ENCODE measurements at places on chromosomes 3 and 15.

- no peak for DNase-seq
Measured at GRCh38 chr3:39262846-39263245, 17.0 kb downstream of the CX3CR1 start.

- DNase-seq, result no peak
Measured at GRCh38 chr15:32121384-32121695, 91.0 kb downstream of the CHRNA7 start.

DNA sequence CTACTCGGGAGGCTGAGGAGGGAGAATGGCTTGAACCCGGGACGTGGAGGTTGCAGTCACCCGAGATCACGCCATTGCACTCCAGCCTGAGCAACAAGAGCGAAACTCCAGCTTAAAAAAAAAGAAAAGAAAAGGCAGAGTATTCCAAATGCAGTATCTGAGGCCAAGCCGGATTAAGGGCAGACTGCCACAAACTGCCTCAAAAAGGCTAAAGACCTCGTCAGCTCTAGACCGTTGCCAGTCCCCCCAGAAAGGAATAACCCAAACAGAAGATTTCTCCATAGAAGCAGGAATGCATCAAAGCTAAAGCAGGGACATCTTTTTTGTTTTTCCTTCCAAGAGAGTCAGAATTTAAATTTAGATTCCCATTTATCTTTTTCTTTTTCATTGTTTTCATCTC lies 72.9 kb downstream of the TM4SF4 start:
- DNase-seq, result no peak

DNA sequence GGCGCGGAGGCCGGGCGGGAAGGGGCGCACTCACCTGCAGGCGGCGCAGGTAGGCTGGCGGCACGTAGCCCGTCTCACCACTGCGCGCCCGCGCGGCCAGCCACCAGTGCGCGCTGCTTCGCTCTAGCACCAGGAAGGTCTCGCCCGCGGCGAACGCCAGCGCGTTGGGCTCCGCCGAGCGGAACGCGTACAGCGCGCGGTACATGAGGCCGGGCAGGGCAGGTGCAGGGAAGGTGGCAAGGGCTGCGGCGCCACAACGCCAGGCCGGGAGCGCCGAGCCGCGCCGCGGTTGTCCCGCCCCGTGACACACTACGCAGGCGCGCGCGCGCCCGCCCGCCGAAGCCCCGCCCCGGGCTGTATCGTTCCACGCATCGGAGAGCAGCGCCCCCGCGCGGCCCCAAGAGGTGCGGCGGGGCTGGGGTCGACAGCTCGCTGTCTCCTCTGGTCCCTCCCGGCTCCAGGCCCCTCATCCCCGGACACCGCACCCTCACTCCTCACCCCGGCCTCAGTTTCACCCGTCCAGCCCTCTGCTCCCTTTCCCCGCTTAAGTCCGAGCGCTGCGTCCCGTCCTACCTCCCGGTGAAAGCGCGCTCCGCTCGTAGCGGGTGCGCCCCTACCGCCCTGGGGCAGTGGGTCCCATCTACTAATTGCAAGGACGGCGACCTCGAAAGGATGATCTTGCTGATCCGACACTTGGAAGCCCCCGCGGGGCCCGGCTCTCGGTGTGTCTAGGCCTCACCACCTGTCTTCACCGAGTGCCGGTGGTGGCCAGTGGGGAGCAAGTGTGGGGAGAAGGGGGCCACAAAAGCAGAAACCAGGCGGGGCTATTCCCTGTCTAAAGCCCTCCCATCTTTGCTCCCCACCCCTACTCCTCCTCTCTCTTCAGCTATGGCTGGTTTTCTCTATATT lies at the start of gene NCKIPSD:
Gene NCKIPSD, minus strand, starts transcription at position 313 of the 909 bp plus-strand sequence. Its CDS starts 108 bp downstream, at position 205.
- DNase-seq, result peak; percentile 85

- no peak for DNase-seq
Measured at GRCh38 chr3:8450618-8451017, 51.0 kb upstream of the LMCD1 start.

- no peak for DNase-seq
Measured at GRCh38 chr3:167941234-167941995, 154.3 kb downstream of the GOLIM4 start.

DNA sequence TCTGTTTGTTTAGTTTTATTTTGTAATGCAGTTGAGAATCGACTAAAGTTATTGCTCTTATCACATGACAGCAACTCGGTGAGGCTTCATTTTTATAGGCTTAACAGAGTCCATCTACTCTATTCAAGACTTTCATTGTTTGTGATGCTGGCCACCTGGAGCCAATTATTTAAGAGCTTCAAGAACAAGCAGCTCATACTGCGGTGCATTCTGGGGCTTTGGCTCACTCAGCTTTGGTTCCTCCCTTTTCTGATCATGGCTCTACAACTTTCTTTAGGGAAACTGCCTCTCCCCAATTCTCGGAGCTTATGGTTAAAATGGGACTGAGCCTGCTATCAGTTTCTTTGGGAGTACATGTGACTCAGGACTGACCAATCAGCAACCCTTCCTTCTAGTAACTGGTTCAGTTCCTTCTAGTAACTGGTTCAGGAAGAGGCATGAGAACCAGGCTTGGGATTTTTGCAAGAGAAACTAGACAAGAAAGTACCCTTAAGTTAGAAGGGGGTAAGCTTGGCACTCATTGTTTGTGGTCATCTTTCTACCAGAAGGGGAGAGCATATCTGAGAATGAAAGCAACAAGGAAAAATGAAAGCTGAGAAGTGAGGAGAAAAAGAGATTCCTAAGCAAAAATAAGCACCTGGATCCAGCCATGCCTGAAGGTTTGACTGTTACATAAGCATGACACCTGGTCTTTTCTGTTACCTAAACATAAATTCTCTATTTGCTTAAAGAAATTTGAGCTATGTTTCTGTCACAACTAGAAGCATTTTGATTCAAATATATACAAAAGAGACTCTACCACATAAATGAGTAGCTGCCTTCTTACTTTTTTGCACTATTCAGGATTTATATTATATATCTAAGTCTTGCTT lies 24.1 kb upstream of the ARHGEF3 start:
- no peak for DNase-seq

- no peak for DNase-seq
Measured at GRCh38 chr15:86259589-86259988, 179.9 kb downstream of the AGBL1 start.

DNA sequence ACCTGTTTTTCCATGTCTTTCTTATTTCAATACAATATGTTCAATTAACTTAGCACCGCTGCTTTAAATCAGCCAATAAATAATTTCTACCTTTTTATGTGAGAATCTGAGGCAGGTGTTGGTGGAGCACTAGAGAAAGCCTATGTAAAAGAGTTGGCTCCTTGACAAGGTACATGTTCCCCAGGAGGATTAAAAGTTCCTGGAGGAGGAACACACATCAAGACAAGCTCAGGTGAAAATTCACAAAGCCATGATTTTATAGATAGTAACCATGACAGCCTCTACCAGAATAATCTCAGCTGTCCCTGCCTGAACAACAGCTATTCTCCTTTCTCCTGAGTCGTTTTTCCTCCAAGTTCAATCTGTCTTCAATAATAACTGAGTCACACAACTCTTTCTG lies 3.4 kb upstream of the ZBED2 start:
- no peak for DNase-seq

GRCh38 chr3:187567661-187568121 lies 102.5 kb downstream of the SST start:
- no peak for DNase-seq

DNA sequence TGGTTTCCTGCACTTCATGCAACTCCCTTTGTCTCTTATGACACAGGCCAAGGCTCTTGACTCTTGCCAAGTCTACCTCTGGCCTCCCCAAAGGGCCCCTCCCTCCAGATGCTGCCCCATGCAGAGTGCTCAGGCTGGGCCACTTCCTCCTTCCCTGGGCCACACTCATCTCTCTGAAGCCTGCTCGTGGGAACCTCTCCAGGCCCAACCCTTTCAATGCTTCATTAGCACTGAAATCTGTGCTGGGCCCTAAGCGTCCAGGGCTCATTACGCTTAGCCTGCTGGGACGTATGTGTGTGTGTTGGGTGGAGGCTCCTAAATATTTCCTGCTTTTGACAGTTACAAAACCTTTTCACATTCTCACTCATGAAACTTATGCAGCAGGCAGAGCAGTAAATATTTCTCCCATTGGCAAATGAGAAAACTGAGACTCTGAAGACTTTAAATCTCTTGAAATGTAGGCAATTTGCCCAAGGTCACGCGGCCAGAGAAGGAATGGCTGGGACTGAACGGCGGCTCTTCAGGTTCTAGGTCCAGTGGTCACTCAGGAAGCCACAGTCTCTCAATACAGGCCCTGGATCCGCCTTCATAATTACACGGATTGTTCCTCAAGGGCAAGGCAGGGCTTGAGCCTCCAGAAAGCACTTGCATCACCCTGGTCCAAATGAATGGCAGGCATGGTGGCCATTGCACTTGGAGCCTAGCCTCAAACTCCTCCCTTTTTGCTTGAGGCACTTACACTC lies 241.7 kb upstream of the HES1 start:
- DNase-seq, result no peak

- no peak for DNase-seq
Measured at GRCh38 chr3:133404920-133405319, 5.1 kb downstream of the BFSP2 start.

- no peak for DNase-seq
Measured at GRCh38 chr15:75542386-75542797, 36.7 kb downstream of the PTPN9 start.

DNA sequence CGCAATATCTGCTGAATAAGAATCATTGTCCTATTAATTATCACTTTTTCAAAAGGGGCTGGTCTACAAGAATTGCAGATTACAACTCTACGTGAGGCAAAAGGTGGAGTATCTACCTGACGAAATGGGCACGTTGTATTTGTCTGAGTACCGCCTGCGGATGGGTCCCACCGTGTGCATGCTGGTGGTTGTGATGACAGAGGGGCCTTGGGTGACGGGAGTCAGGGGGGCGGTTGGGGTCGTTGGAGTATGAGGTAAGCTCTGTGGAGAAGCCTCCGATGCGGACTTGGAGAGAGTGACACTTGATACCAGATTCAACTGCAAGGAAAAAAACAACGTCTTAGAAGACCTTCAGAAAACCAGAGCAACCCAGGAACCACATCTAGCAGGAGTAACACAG lies 605.8 kb downstream of the FOXP1 start:
- no peak for DNase-seq

DNA sequence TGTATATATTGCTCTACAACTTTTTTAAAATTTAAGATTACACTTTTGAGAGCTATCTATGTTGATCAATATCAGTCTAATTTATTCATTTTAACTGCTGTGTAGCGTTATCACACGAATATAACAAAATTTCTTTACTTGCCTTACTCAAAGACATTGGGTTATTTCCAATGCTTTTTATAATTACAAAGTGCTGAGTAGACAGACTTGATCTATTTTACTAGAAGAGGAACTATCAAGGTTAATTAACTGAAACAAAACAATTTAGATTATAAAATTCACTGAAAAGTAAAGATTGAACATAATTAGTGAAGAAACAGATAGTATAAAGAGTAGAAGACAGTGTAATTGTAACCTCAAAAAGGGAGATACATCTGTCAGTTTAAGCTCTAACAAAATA lies 105.5 kb downstream of the TGFBR2 start:
- no peak for DNase-seq

GRCh38 chr3:191238321-191238817 lies 39.3 kb downstream of the OSTN start:
- DNase-seq, result no peak

GRCh38 chr3:16559653-16560365 lies 45.4 kb downstream of the DAZL start:
- DNase-seq, result no peak

- DNase-seq, result no peak
Measured at GRCh38 chr3:142934128-142934886, 29.2 kb downstream of the PAQR9 start.

GRCh38 chr3:63167113-63167512 lies 111.0 kb upstream of the SYNPR start:
- DNase-seq, result no peak

DNA sequence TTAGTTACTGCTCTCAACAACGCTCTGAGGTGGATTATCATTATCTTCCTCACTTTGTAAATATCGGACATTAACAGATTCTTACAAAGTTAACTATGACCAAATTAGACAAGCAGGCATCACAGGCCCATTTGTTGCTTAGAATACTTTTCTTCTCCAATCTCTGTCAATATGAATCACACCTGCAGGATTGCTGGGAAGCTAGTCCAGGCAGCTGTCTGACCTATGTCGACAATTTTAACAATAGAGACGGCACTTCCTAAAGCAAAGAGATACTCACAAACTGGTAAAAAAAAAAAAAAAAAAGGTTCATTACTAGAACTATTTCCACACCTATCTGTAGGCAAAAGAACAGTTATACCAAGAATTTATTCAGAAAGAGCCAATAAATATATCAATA lies 85.3 kb downstream of the DPH6 start:
- no peak for DNase-seq

DNA sequence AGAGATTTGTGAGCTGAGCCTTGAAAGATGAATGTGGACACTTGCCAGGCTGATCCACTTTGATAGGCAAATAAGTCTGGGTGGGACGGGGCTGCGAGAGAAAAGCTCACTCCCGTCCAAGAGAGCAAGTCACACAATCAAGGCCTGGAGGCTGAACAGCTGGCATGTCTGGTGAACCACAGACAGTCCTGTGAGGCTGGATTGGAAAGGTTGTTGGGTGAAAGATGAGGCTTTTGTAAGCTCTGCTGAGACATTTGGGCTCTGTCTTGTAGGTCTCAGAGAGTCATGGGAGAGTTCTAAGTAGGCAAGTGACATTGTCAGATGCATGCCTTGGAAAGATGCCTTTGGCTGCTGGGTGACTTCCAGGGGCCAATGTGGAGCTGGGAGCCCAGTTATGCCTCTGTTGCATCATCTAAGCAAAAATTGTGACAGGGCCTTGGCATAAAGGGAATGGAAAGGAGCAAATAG lies 38.5 kb downstream of the RPLP1 start:
- DNase-seq, result no peak

DNA sequence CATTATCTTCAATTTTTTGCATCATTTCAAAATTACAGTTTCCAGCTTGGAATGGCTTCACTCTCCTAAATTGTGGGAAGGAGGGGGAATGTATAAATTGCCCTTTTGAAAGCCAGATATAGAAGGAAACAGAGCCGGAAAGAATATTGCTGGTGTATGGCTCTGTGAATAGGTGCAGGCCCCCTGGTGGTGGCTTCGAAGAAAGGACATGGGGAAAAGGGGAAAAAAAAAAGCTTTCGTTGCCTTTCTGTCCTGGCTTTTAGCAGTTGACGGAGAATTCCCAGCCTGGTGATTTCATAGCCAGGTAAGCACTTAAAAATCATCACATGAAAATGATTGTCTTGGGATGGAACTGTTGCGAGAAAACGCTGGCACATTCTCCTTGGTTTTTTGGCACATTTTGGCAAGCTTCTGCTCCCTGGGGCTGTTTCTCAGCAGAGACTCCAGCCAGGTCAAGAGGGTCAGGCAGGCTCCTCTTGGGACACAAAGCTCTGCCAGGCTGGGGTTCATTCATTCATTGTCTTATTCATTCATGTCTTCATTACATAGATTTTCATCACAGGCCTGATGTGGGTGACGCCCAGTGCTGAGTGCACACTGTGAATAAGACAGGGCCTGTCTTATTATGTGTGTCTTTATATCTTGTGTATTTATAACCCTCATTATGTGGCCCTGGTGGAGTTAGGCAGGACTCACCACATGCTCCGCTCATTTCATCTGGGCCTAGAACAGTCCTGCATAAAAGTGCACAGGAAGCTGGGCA lies 300.0 kb upstream of the TPM1 start:
- DNase-seq, result no peak

GRCh38 chr3:99934975-99935797 lies 117.5 kb downstream of the CMSS1 start:
- no peak for DNase-seq

- DNase-seq, result peak; percentile 67
Measured at GRCh38 chr15:31365655-31366127, 39.1 kb downstream of the KLF13 start.

Measured in activated CD4-positive, alpha-beta T cell treated with anti-CD3 and anti-CD28 coated beads for 1 hour (primary cell).